ENCODE measurements at places on chromosomes 3 and 15. TPM values are rescaled to one million over a fixed set of nuclear protein-coding genes. Genes with fewer than 3 reads are reported as not detected.
A peak's percentile ranks its signal among the peaks of the same experiment; 100 is the strongest.

GRCh38 chr15:65517866-65518207 lies 348 bp upstream of the DPP8 start:
- DNase-seq, result no peak

DNA sequence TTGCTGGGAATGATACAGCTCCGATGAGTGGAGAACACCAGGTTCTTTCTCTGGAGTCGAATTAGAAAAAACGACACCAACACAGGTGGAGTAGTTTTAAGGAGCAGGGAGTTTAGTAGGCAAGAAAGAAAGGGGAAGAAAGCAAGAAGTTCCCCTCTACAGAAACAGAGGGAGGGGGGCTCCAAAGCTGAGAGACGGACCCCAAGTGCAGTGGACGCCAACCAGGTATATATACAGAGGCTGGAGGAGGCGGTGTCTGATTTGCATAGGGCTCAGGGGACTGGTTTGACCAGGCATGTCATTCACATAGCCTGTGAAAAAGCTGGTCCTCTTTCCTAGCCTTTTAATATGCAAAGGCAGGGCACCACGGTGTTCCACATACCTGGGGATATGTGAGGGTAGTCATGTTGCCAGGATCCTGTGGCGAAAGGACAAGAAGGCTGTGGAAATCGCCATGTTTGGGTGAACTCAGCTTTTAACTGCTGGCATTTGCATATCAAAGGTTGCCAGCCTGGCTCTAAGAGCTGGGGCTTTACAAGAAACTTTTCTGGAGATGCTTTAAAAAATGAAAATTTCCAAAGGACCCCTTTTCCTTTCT lies 887.4 kb upstream of the EPHA6 start:
- DNase-seq, result no peak

The IL17RE gene
- total RNA-seq, result 3.7 TPM

The CSPG4 gene
- 4.0 TPM for total RNA-seq

The UCN2 gene
- not detected for total RNA-seq

- peak; percentile 45 for DNase-seq
These were observed 73.2 kb upstream of the DLG1 start for GRCh38 chr3:197371591-197372046.

- DNase-seq, result no peak
These were observed 3.8 kb downstream of the SERPINI1 start for GRCh38 chr3:167739190-167739810.

- DNase-seq, result peak; percentile 75
These were observed 5.1 kb upstream of the SLC25A38 start for GRCh38 chr3:39378088-39378487.

GRCh38 chr3:159795042-159795441 lies 193.6 kb upstream of the IL12A start:
- DNase-seq, result no peak

GRCh38 chr3:103195216-103195615 lies 760.4 kb downstream of the ZPLD1 start:
- no peak for DNase-seq

The B4GALT4 gene
- total RNA-seq, result 23.4 TPM

GRCh38 chr3:156188757-156189156 lies 68.4 kb downstream of the KCNAB1 start:
- no peak for DNase-seq

DNA sequence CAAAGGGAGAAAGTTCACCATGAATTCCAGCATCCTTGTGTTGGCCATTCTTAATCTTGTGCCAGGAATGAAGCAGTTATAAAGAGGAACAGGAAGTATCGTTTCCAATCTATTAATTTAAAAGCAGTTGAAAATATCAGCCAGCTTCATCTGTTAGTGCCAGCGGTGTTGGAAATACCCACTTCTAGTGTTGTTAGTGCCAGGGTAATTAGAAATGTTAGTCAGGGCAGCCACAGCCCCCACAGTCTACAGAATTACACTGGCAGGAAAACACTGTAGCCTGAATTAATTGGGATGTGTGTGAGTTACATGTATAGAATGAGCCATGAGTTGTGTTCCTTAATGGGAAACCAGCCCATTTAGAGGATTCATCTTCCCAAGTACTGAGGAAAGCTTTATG lies 127.8 kb downstream of the GHSR start:
- DNase-seq, result no peak

GRCh38 chr3:9231471-9231870 lies 18.0 kb downstream of the SRGAP3 start:
- DNase-seq, result no peak

DNA sequence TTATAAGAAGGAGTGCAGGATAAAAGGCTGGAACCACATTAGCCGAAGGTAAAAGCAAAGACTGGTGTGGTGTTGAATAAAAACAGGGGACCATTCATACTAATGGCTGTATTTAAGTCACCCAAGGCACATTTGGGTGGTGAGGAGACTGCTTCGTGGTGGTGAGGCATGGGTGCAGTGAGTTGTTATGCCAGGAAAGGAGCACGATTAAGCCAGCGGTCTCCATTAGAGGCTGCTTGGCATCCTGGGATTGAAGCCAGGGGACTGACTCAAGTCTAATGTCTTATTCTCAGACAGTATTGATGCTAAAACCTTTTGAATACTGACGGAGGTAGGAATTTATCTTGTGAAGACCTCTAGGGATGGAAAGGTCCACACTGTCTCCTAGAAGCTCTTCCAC lies 21.9 kb downstream of the FEM1B start:
- DNase-seq, result no peak

DNA sequence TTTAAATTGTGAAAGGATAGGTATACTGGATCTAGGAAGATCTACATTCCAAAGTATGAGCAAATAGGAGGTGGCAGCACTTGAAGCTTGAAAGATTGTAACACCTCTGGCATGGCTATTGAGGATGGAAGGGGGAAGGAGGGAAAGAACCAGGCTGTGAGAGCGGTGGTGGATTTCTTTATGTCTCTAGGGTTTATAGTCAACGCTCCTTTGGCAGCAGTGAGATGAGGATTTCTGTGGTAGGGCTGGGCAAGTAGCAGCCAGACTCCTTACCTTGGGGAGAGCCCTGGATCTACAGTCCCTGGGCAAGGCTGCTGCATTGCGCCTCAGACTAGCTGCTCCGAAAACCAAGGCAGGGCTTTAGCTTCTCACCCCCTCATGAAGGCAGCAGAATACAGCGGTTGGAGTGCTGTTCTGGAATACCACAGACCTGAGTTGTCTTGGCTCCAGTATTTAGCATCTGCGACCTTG lies 53.2 kb downstream of the MEF2A start:
- peak; percentile 29 for DNase-seq

- DNase-seq, result no peak
These were observed 21.7 kb upstream of the UTS2B start for GRCh38 chr3:191352014-191352413.

GRCh38 chr15:59329570-59330350 lies 42.9 kb downstream of the MYO1E start:
- no peak for DNase-seq

The ACAD9 gene
- total RNA-seq, result 61.7 TPM

DNA sequence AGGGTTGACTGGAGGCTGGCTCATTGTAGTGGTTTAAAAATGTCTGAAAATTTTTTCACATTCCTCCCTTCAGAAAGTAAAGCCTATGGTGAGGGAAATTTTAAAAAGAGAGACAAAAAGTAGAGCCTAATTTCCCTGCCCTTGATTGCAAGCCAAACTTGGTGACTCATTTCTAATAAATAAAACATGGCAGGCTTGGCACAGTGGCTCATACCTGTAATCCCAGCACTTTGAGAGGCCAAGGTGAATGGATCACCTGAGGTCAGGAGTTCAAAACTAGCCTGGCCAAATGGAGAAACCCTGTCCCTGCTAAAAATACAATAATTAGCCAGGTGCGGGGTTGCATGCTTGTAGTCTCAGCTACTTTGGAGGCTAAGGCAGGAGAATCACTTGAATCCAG lies 18.9 kb upstream of the ARRDC4 start:
- no peak for DNase-seq

The LPCAT4 gene
- total RNA-seq, result 8.9 TPM

- DNase-seq, result no peak
These were observed 134.0 kb upstream of the IL12A start for GRCh38 chr3:159854500-159855124.

The DLEC1 gene
- total RNA-seq, result 1.7 TPM

The DLL4 gene
- total RNA-seq, result 27.1 TPM

The CFAP92 gene
- 2.5 TPM for total RNA-seq

The LRRC15 gene
- total RNA-seq, result 6.7 TPM

- no peak for DNase-seq
These were observed 248.8 kb downstream of the SHOX2 start for GRCh38 chr3:157857440-157857839.

DNA sequence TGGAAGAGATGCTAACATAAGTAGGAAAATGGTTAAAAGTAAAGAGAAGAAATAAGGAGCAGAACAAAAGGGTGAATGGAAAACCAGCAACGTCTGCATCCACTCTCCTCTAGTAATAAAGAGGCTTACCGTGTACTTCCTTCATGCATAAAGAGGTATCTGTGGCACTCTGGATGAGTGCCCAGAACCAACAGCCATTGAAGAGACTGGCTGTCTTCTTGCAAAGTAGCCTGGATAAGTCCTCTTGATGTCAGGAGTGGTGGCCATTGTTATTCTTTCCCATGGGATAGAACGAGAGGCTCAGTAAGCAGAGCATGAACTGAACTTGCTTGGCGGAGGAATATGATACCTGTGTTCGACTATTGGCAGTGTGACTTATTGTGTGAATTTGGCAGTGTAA lies 186.2 kb upstream of the RASGRP1 start:
- peak; percentile 80 for DNase-seq

- DNase-seq, result no peak
These were observed 33.5 kb upstream of the ALPK3 start for GRCh38 chr15:84783493-84784251.
